ENCODE measurements at places on chromosomes 12 and 14.

GRCh38 chr14:23035303-23036144 is 824 bp upstream of the PSMB5 start:
- DNase-seq: no peak

DNA sequence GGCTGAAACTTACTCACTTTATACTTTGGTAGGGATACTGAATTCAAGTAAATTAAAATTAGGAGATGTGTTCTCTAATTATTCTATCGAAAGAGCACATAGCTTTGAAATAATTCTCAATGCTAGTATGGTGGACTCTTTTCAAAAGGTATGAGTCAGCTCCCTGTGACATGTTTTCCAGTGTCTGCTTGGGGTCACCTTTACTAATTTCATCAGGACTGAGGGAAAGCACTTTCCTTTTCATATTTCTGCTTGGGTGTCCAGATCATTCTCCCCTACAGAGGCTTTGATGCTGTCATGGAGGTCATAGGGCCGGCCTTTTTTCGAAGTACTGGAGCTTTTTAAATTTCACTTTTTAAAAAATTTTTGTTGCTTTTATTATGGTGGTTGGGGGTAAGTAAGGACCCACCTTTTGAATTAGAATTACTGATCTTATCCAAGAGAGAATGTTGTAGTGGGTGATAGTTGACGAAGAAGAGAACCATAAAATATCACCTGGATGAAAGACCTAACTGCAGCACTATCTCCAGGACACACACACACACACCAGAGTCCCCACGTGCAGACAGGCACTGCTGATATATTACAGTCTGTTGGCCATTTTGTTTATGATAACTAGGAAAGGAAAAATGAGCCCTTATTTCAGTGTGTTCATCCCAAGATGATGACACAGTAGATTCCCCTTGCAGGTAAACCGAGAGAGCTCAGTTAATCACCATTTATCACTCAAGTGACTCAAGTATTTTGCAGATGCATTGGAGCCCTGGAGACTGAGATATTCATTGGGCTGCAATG is 558.6 kb downstream of the DIO2 start:
- no peak for DNase-seq

DNA sequence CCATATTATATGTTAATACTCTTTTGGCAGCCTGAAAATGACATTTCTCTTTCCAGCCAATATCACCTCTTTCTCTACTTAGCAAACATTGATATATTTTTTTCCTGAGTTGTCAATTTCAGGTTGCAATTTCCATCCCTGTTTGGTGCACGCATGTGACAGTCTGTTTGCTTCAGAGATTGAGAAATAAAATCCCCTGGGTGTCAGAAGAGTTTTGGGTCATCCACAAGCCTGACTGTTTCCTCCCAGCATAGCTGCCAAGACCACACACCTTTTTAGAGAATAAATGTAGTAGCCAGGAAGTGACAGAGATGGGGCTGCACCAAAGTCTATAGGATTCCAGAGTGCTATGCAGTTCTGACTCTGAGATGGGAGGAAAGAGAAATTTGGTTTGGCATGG is 144.9 kb upstream of the NOS1 start:
- no peak for DNase-seq

DNA sequence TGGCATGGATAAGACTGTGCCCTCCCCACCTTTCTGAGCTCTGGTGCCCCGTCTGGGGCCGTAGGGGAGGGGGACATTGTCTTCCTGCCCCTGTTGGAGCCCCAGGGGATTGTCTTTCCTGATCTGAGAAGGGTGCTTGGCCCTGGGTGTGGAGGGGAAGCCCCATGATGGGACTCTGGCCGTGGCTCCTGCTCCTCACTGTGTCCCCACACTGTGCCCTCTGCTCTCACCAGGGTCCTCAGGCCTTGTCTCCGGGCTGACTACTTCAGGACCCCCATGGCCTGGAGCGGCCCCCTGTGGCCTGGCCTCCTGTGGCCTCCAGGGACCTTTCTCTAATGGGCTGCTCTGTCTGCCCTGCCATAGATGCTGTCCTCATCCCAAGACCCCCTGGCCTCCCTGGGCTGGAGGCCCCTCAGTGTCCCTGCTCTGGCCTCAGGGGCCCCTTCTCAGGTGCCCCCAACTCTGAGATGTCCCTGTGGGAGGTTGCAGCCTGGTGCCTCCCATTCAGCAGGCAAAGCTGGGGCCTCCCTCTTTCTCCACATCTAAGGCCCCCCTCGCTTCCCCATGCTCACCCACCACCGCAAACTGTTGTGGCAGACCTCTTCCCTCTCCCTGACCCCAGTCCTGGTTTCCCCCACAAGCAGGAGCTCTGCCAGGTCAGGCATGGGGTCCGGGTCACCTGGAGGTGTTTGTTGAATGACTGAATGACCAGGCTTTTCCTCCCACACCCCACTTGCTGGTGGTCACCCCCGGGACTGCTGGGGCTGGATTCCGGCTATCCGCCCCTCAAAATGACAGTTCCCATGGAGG is 4.0 kb downstream of the KIF26A start:
- DNase-seq: no peak

DNA sequence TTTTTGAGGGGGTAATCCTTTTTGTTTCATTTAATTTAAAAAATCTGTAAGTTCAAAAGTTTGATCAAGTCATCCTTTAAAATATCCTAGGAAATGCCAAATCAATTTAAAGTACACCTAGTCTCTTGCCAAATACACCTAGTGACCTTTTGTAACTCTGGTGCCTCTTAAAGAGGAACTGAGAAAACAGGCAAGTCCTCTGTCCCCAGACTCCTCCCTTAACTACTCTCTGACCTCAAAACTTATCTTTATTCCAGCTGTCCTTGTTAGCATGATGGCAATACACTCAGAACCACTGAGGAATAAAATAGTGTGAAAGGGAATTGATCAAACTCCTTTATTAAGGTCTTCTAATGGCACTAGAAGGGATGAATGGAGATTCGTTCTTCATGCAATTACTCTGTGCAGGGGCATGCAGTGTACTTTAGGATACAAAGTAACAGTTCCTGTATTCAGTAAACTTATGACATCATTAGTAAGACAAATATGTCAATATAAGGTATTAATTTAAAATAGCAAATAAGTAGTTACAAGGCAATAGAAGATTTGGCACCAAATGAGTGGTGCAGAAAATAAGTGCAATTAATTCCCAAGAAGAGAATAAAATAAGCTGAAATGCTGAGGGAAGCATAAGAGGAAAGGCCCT is 3.3 kb downstream of the FAR2 start:
- DNase-seq: no peak

- no peak for DNase-seq
Observed at GRCh38 chr12:108312073-108312659, 26.9 kb downstream of the CMKLR1 start.

DNA sequence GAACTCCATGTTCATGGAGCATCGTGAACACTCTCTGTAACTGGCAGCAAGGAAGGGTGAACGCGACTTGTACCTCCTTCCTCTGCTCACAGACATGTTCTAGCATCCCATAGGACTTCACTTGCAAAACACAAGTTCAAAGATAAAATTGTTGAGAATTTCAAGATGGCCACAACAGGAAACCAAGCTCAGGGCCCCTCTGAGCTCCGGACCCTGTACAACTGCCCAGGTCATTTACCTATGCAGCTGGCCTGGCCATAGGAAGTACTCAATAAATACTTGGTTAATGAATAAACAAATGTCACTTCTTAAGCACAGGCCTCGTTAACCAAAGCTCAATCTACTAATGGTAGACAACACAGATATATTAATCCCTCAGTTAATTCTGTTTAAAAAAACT is 11.7 kb upstream of the PPP4R4 start:
- no peak for DNase-seq

GRCh38 chr12:61554268-61555008 is 705.8 kb upstream of the USP15 start:
- DNase-seq: no peak

- DNase-seq: peak; percentile 53
Observed at GRCh38 chr12:6285063-6285477, 25.4 kb upstream of the PLEKHG6 start.

DNA sequence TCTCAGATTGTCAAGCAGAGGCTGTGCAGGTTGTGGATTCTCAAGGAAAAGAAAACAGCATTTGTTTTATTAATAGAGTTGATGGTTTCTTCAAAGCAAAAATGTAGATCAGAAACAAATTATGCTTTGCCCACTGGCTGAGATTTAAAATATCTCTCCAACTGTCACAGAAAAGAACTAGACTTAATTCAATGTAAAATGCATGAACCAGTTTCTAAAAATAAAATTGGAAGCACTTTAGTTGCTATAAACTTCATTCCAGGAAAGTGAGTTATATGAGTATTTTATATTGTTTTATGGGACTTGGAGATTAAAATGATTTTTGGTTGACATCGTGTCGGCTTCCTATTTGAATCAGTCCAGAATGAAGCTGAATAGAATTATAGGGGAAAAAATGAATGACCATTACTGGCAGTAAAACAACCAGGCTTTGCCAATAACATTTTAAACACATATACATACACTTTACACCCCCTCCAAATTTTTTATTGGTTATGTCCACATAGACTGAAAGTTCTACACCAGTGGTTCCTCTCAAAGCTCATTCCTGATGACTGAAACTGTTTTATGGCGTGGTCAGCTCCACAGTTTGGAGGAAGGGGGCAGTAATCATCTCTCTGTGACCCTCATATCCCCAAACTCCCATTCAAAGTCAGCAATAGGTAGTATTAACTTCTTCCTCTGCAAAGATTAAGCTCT is 55.5 kb upstream of the DAAM1 start:
- no peak for DNase-seq

DNA sequence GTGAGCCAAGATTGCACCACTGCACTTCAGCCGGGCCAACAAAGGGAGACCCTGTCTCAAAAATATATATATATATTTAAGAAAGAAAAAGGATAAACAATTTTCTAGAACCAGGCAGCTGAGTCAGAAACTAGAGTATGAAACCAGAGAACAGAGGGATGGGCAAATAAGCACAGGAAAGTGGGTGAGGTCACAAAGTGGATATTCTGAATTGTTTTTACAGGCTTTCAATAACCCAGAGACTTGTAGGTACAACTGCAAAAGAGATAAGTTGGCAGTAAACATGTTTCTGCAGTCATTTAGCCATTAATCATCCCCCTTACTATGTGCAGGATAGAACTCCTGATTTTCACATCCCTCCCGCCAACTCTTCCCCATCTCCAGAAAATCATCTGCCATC is 94.2 kb downstream of the BTG1 start:
- DNase-seq: no peak

DNA sequence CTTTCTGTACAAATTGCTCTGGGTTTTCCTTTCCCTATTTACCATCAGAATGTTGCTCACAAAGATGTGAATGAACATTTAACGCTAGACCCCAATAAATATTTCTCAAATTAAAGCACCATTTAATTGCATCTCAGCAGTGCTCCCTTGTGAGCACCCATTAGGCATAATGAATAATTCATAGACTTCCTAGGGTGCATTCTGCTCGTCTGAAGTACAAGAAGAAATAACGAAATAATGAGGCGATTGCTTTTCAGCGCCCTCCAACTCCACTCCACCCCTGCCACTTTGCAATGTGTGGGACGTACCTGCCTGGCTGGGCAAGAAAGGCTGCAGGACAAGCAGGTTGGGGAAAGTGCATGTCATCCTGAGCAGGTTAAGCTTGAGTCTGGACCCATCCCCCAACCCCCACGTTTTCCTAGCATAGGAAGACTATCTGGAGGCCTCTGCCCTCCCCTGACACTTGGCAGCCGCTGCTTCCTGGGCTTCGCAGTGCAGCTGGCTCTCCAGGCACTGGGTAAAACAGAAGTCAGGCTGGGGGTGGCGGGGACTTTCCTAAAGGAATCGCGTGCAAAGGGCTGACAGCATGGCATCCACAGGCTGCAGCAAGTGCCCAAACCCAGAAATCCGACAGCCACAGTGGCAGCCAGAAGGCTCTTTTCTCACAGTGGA is 253.7 kb downstream of the DUSP6 start:
- no peak for DNase-seq

DNA sequence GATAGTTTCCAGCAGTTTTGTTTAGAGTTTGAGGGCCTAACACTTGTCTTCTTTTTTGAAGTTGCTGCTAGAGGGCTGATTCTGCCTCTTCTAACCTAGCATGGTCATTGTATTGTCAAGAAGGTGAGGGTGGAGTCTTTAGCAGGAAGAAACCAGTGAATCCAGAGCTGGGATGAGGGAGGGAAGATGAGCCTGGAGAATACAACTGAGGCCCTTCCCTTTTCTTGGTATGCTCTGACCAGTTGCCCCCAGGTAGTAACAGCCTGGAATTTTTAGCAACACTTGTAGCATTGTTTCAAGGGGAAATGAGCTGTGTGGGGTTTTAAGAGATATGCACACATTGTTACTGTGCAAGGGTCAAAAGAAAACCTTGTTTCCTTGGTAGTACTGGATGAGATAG is 9.0 kb downstream of the FLVCR2 start:
- no peak for DNase-seq

DNA sequence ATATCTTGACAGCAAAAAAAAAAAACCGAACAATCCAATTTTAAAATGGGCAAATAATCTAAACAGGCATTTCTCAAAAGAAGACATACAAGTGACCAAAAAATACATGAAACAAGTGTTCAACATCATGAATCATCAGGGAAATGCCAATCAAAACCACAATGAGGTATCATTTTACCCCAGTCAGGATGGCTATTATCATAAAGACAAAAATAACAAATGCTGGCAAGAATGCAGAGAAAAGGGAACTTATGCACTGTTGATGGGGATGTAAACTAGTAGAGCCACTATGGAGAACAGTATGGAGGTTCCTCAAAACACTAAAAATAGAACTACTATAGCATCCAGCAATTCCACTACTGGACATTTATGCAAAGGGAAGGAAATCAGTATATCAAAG is 448.2 kb downstream of the RGS6 start:
- DNase-seq: no peak

- DNase-seq: no peak
Observed at GRCh38 chr14:61841145-61841544, 78.9 kb downstream of the SNAPC1 start.

DNA sequence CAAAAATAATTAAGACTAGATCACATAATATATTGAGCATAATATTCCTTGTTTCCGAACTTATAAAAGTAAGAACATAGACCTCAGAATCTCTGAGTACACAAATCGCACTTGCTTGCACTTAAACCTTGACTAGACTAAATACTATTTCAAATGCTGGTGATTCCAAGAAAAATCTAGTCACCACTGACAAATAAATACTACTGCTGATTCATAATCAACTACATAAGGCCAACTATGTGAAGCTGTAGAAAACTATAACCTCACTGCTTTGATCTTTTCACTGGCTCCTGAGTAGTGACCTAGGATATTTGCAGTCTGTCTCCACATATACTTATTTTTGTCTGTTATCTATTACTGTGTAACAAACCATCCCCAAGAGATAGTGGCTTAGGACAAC is 245.4 kb downstream of the DIO2 start:
- DNase-seq: no peak

- DNase-seq: no peak
Observed at GRCh38 chr12:124637581-124637981, 70.2 kb upstream of the NCOR2 start.

GRCh38 chr14:53896726-53897125 is 59.9 kb downstream of the BMP4 start:
- DNase-seq: no peak

DNA sequence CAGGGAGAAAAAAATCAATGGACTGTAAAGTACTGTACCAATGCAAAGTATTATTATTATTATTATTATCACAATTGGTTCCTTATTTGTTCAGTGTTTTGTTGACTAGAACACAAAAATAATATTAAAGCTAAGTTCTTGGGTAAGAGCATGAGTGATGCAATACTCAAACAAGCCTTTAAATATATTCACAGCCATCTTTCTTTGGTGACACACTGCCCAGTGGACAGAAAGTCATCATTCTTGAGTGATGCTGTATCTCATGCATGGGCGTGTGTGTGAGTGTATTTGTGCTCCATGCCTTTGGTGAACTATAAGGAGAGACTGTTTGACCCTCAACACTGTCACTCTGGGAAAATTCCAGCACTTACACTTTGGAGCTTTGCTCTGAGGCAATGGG is 93.6 kb downstream of the KCNK10 start:
- no peak for DNase-seq
